Heart left ventricle (tissue), 16 donors: ENCODE measurements at places on chromosomes 11 and 22.

DNA sequence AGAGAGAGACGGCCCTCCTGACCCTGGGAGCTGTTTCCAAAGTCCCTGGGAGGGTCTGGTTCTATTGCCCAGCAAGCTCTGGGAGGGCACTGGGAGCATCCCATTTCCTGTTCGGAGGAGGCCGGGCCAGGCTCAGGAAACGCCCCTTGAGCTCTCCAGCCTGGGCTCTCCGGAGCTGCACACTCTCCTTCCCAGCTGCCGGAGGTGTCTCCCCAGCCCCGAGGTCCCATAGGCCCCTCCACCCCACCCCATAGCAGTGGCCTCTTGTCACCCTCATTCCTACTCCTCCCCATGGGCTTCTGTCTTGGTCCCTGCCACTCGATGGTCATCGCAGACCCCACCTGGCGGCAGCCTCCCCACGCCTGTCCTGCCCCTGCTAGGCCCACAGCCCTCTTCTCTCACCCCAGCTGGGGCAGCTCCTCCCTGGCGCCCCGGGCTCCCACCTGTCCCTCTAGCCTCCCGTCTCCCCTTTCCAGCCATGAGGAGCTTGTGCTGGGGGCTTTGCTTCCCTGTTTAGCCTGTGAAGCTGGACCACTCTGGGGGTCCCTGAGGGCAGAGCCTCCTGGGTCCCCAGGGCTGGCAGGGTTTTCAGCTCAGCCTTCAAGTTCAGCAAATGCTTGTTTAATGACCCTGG lies 2.8 kb downstream of the TSPAN32 start:
- peak; percentile 55 for DNase-seq

GRCh38 chr11:18567081-18567480 lies 21.5 kb downstream of the UEVLD start:
- DNase-seq, result no peak

- DNase-seq, result no peak
These were observed 43.6 kb downstream of the MEI1 start for GRCh38 chr22:41742918-41743317.

GRCh38 chr11:12800032-12800671 lies 125.9 kb downstream of the TEAD1 start:
- no peak for DNase-seq

DNA sequence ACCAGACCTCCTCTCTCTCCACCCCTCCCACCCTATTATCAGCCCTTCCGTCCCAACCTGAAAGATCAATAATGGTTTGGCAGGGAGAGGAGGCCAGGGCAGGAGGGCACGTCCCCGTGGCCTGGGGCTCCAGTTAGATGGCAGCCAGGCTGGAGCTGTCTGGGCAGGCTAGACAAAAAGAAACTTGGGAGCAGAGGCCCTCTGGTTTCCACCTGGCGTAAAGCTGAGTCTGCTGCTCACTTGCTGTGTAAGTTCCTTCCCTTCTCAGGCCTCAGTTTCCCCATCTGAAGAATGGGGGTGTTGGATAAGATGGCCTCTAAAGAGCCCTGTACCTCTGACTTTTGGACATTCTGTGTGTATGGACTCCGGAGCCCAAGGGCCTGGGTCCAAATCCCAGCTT lies 3.8 kb upstream of the RHOD start:
- no peak for DNase-seq

- DNase-seq, result no peak
These were observed 76.8 kb upstream of the BDNF start for GRCh38 chr11:27777033-27777432.

DNA sequence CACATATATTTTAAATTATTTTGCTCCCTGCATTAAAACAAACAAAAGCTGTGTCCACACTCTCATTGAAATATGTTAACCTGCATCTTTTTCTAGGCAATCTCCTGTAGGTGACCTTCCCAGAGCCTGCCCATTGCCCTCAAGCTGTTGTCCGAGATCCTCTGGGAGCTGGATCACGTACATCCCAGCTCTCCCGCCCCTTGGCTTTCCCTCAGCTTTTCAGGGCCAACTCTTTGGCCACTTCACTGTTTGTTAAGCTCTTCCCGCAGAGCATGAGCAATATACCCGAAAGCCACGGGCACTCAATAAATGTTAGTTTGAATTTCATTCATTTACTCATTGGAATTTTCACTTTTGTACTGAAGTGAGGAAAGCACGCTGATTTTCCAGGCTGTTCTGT lies 32.2 kb downstream of the ELMOD1 start:
- no peak for DNase-seq

DNA sequence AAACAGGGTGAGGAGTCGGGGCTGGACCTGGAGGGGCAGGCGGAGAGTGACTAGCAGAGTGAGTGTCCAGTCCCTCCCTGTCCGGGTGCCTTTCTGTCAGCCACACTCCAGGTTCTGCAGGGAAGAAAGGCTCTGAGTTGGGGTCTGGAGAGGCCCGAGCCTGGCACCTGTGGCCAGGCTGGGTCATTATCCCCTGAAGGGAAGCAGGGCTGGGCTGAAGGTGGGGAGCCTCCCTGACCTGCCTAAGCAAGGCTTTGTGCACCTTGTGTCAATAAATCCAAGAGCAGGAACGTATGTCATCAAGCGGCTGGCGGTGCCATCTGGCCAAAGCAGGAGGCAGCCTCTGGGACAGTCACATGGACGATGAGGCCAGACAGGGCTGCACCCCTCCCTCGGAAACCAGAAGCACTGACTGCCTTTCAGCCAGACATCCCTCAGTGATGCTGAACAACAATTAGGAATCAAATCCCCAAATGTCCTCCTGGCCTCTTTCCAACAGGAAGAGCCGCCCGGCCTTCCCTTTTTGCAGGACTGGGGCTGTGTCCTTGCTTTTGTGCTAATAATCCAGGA lies 73.9 kb upstream of the FGF3 start:
- DNase-seq, result no peak

DNA sequence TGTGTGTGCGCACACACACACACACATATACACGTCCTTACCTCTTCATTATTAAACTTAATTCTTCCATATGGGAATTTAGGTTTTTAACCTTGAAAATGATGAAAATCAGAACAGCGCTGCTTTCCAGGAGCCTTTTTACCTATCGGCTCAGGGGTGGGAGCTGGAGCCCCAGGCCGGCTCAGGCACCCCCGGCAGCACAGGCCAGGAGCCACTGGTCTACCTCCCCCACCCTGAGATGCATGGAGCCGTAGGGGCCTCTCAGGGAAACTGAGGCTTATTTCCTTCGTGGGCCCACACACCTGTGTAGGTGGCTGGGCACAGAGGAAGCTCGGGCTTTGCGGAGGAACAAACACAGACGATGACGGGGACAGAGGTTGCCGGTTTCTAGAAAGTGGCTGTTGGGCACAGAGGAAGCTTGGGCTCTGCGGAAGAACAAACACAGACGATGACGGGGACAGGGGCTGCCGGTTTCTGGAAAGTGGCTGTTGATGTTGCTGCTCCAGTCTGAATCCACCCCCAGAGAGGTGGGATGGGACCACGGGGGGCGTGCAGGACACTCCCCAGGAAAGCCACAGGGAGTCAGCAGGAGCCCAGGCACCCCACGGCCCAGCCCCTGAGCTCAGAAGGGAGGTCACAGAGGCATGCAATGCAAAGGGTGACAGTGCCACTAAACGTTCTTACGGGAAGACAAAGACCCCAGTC lies 149.4 kb downstream of the BRD1 start:
- DNase-seq, result no peak

GRCh38 chr22:42711895-42712837 lies 8.5 kb downstream of the A4GALT start:
- DNase-seq, result peak; percentile 77

DNA sequence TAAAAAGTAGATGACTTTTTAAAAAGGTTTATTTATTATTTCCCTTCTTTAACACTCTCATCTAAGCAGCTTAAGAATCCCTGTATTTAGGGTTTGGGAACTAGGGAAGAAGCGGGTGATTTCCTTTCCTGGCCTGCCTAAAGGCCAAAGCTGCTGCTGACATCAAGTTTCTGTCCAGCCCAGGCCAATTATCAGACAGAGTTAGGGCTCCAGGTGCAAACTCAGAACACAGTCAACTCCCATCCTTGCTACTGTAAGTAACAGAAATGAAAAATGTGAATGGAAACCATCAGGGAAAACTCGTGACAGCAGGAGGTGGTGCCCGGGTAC lies 108.9 kb downstream of the CCDC81 start:
- no peak for DNase-seq

DNA sequence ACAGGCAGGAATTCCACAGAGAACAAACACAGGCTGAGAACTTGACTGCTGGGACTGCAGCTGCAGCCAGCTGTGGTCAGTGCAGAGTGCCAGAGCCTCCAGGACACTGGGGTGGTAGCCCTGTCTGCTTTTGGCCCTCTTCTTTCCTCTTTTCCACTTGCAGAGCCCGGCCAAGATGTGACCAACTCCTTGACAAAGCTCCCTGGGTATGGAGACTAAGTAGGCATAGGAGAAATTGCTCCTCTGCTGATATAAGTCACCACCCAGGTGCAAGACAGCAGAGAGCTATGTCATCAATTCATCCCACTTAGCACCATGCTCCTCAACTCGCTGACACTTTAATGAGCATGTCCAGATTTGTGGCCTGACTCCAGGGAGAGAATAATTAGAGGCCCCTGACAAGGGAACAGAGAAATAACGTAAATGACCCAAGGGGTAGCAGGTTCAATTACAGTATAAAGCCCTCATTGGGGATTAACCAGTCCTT lies 369.4 kb upstream of the B3GAT1 start:
- DNase-seq, result no peak

DNA sequence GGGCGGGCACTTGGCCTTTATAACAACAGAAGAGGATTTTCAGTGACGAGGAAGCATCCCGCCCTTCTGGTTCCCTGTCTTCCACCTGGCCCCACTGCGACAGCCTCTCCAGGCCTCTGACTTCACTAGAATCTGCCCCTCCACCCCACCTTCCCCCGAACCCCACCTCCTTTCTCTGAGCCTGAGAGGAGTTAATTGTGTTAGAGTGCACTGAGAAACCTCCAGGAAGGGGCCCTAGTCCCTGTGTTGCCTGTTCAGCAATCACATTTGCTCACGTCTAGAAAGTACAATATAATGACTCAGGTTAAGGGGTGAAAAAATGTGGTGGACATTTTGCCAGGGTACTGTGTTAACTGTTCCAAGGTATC lies 38.8 kb downstream of the PTPRJ start:
- DNase-seq, result no peak

- DNase-seq, result no peak
These were observed 1894.0 kb upstream of the RAG2 start for GRCh38 chr11:38491986-38492385.

GRCh38 chr11:117730208-117730800 lies 66.7 kb downstream of the DSCAML1 start:
- no peak for DNase-seq

DNA sequence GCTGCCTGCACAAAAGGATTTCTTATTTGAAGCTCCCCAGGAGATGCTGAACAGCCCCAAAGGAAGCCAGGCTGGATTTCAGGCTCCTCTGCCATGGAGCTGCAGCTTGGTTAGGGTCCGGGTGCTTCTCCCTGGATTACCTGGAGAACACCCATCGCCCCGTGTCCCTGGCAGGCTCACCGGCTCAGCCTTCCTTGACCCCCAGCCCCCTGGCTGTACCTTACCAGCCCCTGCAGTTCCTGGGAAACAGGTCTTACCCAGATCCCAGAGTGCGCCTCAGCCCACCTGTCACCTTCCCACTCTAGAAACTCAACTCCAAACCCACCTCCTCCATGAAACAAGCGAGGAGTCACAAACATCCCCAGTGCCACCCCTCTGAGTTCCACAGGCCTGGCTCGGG lies 45.3 kb upstream of the CD5 start:
- no peak for DNase-seq

DNA sequence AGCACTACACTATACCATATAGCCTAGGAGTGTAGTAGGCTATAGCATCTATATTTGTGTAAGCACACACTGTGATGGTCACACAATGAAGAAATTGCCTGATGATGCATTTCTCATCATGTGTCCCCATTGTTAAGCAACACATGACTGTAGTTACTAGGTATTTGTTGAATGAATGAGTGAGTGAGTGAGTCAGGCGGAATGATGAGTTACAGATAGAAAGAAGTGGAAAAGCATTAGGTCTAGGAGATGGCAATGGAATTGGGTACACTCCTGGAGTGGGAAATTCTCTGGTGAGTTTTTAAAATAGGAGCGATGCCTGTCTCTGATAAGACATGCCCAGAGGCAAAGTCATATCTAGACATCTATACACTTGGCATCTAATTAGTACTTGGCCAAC lies 160.5 kb upstream of the TBCEL start:
- no peak for DNase-seq

- no peak for DNase-seq
These were observed 54.7 kb downstream of the PANX1 start for GRCh38 chr11:94183251-94183885.

DNA sequence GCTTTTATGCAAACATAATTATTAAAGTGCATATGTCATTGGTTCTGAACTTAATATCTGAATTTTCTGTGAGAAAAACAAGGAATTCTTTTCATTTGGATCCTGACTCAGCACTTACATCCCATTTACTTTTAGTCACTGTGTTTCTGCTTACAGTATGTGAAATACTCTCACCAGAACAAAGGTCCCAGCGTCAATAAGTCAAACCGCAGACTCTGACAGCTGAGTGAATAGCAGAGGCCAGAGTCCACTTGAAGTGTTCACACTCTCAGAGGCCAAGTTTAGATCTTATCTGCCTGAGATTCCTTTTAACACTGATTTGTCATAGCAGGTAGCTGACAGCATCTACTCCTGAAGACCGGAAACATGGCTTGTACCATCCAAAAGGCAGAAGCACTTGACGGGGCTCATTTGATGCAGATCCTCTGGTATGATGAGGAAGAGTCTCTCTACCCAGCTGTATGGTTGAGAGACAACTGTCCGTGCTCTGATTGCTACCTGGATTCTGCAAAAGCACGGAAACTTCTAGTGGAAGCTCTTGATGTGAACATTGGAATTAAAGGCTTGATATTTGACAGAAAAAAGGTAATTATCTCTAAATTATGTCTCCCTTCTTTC lies 14.6 kb downstream of the BBOX1 start:
- DNase-seq, result no peak

- no peak for DNase-seq
These were observed 66.0 kb downstream of the MYEOV start for GRCh38 chr11:69359735-69360480.

GRCh38 chr11:97143463-97143862 lies 753.6 kb downstream of the JRKL start:
- DNase-seq, result no peak

GRCh38 chr11:66219846-66220565 lies 48.4 kb upstream of the RAB1B start:
- no peak for DNase-seq

GRCh38 chr11:325796-326591 lies 5.3 kb upstream of the IFITM3 start:
- DNase-seq, result no peak

GRCh38 chr11:126930091-126930841 lies 70.3 kb downstream of the KIRREL3 start:
- DNase-seq, result no peak

GRCh38 chr22:35124691-35125219 lies 58.8 kb downstream of the ISX start:
- no peak for DNase-seq

DNA sequence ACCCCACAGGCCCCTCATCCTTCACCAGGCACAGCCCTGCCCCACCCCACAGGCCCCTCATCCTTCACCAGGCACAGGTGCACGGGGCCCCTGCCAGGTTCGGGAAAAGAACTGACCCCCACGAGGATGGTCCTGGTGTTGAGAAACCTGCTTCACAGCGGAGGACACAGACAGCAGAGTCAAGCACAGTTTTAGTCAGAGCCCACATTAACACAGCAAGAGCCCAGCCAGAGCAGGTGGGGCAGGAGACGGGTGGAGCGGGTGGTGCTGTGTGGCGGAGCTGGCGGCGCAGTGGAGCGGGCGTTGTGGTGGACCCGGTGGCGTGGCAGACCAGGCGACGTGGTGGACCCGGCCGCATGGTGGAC lies 1085.5 kb downstream of the BRD1 start:
- DNase-seq, result no peak

GRCh38 chr11:22263613-22264012 lies 70.7 kb downstream of the ANO5 start:
- no peak for DNase-seq
